Pulmonary artery endothelial cell (primary cell): ENCODE measurements at places on chromosomes 12 and 14. TPM values are rescaled to one million over a fixed set of nuclear protein-coding genes. Genes with fewer than 3 reads are reported as not detected.

DNA sequence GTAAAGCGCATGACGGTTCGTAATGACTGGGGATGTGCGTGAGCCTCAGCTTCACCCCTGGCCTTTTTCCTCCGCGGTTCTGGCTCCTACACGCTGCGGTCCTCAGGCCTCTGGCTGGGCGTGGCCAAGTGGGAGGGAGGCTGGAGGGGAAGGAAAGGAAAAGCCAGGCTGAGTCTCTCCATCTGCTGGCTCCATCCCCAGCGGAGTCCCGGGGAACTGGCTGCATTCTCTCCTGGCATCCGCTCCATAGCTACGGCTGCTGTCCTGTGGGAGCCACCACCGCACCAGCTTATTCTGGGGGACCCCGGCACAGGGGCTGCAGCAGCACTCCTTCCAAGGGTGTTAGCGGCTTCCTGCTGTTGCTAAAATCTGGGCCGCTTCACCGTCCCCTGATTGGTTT, 68.2 kb upstream of the SLC24A4 start:
- DNase-seq, result no peak

- no peak for DNase-seq
Observed at GRCh38 chr14:95533391-95533821, 1.4 kb upstream of the GLRX5 start.

DNA sequence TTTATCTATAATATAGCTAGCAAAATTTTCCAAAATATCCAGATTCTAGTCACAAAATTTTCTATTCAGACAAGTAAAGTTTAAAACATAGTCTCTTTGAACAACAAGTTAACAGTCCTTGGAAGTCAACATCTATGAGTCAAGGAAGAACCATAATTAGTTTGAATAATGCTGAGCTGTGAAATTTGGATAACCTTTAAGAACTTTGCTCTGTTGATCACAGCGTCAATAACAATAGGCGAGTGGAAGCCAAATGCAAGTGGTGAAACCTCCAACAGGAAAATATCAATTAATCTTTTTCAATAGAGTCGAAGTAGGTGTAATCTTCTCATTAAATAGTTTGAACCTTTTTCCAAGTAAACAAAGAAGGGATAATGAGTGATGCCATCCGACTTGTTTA, 466.6 kb downstream of the FOXG1 start:
- DNase-seq, result no peak

- no peak for DNase-seq
Observed at GRCh38 chr12:93536766-93537488, 35.5 kb upstream of the SOCS2 start.

GRCh38 chr12:95070378-95070777, 3.0 kb downstream of the NR2C1 start:
- no peak for DNase-seq

- no peak for DNase-seq
Observed at GRCh38 chr14:101828046-101828445, 66.5 kb downstream of the PPP2R5C start.

- no peak for DNase-seq
Observed at GRCh38 chr12:96985515-96986362, 78.7 kb downstream of the NEDD1 start.

DNA sequence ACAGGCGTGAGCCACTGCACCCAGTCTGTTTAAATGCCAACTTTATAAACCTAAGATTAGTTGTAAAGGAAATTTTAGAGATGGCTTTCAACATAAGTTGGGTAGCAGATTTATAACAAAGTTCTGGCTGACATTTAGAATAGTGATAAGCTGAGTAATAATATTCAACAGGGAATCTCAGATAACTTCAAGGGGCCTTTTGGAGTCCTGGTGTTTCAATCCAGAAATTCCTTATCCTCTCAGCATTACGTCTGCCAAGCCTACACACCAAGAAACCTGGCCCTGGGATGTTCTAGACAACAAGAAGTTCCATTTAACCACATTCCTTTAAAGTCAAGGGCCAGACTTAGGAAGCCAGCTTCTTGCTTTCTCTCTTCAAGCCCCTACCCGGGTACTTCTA, 59.5 kb upstream of the DYRK2 start:
- no peak for DNase-seq

DNA sequence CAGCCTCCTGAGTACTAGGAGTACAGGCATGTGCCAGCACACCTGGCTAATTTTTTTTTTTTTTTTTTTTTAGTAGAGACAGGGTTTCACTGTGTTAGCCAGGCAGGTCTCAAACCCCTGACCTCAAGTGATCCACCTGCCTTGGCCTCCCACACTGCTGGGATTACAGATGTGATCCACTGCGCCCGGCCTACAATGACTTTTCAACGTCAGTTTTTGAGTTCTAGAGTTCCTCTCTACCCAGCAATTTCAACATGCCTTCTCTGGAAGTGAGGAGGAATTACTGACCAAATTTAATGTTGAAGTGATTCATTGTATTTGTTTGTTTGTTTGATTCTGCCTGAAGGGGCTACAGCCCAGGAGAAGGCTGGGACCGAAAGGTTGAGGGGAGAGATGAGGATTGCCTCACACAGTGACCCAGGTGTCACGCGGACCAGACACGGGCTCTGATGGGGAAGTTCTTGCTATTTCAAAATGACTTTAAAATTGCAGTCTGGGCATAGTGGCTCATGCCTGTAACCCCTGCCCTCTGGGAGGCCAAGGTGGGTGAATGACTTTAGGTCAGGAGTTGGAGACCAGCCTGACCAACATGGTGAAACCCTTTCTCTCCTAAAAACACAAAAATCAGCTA, 8.6 kb upstream of the DENR start:
- DNase-seq, result no peak

DNA sequence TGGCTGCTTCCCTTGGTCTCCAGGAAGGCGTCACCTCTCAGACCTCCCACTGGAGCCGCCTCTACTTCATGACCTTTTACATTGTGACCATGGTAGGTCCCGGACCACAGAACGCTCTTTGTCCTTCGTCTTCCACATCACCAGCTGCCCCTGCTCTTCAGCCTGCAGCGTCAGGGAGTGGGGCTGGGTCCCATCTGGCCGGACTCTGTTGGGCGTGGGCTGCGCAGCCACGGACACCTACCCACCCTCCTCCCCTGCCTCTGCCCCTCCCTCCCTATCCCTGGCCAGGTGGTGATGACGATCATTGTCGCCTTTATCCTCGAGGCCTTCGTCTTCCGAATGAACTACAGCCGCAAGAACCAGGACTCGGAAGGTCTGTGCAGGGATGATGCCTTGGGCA, 43.3 kb downstream of the SLC8B1 start:
- no peak for DNase-seq

Gene ADAM20
- 0.26 and 0.46 TPM in 2 replicates for total RNA-seq

Gene OTX2
- not detected in 2 replicates for total RNA-seq

Gene KRT6B
- 0.07 and 0.18 TPM in 2 replicates for total RNA-seq
